CD4-positive, CD25-positive, alpha-beta regulatory T cell (primary cell): ENCODE measurements at places on chromosomes 11 and 22. TPM values are rescaled to one million over a fixed set of nuclear protein-coding genes. Genes with fewer than 3 reads are reported as not detected.
A peak's percentile ranks its signal among the peaks of the same experiment; 100 is the strongest.

DNA sequence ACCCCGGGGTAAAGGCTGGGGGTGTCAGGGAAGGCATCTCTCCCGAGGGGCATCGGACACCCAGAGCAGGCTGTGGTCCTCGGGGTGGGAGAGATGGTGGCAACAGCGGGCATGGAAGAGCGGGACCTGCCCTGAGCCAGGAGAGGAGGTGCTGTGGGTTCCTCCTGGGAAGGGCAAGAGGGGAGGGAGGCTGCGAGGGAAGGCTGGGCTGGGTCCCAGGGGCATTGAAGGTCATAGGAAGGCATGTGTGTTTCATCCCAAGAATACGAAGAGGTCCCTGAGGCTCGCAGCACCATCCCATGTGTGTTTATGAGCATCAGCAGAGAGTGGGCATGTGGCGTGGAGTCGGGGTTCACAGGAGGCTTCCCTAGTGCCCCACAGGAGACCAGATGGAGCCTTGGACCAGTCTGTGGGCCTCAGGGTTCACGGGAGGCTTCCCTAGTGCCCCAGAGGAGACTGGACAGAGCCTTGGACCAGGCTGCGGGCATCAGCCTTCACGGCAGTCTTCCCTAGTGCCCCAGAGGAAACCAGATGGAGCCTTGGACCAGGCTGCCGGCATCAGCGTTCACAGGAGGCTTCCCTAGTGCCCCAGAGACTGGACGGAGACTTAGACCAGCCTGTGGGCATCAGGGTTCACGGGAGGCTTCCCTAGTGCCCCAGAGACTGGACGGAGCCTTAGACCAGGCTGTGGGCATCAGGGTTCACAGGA is 420.6 kb downstream of the BRD1 start:
- H3K27ac ChIP-seq = no peak overlapping the region
- H3K36me3 ChIP-seq = no peaks in the 10 kb centered on the region
- no peak for DNase-seq
- H3K4me1 ChIP-seq = no peaks in the 10 kb centered on the region

GRCh38 chr11:61446211-61446651 is 16.3 kb downstream of the SDHAF2 start:
- no peaks in the 10 kb centered on the region for H3K27me3 ChIP-seq
- peaks cover 71% of the 10 kb centered on the region for H3K36me3 ChIP-seq
- no peak overlapping the region for H3K4me3 ChIP-seq
- DNase-seq = peak; percentile 35
- no peaks in the 10 kb centered on the region for H3K4me1 ChIP-seq

DNA sequence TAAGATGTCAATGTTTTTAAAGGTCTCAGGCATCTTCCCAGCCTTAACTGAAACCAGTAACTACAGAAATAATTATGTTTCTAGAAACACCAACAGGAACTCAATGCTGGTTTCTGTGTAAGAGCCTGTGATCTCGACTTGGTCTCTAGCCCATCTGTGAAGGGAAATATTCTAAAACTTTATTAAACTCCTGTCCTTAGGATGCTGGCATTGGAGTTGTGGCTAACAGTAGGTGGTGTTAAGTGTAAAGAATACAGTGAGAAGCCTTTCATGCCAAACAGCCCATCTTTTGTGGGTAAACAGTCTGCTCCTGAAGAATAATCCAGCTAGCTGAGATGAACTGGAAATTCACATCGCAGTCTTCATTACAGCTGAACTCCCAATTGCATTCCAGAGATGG is 133.2 kb downstream of the ADAMTS15 start:
- no peak for DNase-seq
- H3K27me3 ChIP-seq = no peaks in the 10 kb centered on the region
- no peak overlapping the region for H3K27ac ChIP-seq
- H3K4me3 ChIP-seq = no peak overlapping the region

DNA sequence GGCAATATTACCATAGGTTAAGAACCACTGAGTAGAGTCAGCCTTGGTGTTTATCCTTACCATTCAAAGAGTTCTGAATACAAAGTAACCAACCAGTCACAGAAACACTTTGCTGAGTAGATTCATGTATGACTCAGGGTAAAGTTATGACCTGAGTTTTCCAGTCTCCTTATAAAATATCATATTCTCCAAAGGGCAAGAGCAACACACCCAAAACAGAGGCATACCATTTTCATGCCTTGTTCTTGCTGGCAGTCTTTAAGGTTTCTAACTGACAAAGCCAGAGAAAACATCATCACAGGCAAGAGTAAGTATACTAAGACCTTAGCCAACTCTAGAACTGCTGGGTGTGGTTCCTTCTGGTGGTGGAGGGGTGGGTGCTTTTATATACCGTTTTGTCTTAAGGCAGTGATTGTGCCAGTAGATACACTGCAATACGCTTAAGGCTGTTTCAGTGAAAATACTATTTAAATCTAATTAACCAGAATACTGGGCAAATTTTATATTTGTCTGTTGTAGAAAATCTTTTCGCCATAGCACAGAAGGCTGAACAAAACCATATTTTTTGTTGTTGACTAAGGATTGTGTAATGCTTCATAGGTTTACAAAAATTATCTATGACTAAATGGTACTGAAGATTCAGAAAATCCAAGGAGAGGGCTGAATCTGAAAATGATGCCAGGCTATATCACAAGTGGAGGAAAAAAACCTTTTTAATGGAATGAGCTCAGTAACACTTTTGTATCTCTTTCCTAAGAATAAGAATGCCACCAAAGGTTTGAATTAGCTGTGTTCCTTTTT is 3.0 kb downstream of the ATL3 start:
- peaks cover 21% of the 10 kb centered on the region for H3K4me1 ChIP-seq
- no peaks in the 10 kb centered on the region for H3K27me3 ChIP-seq
- H3K27ac ChIP-seq = no peak overlapping the region
- H3K36me3 ChIP-seq = no peaks in the 10 kb centered on the region

GRCh38 chr11:292211-293121 is 3.5 kb downstream of the PGGHG start:
- H3K27ac ChIP-seq = no peak overlapping the region
- H3K36me3 ChIP-seq = no peaks in the 10 kb centered on the region
- H3K27me3 ChIP-seq = no peaks in the 10 kb centered on the region
- no peak overlapping the region for H3K4me3 ChIP-seq
- no peak for DNase-seq

DNA sequence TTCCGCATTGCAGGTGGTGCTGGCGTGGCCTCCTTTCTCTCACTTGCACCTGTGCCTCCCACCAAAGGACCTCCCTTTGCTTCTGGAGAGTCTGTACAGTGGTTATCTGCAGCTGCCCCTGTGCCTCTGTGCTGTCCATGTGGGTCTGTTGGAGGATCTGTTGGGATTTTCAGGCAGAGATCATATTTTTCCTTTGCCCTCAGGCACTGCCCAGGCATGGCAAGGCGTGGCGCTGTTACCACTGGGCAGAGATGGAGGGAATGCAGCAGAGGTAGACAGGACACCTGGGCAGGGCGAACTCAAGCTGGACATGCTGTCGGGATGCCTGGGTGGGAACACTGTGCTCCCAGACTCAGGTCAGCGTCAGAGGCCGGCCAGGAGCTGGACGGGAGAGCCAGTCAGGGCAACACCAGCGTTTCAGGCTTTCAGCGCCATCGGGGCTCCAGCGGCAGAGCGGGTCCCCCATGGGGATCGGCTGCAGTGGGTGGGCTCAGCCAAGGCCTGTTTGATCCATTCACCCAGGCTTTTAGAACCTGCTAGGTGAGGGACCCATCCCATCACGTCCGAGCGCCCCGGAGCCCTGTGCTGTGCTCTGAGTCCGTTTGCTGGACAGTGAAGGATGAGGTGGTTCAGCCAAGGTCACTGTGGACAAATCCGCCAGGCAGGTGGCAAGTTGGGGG is 718.9 kb downstream of the BRD1 start:
- H3K27ac ChIP-seq = no peak overlapping the region
- DNase-seq = no peak
- no peaks in the 10 kb centered on the region for H3K4me1 ChIP-seq
- H3K36me3 ChIP-seq = no peaks in the 10 kb centered on the region

DNA sequence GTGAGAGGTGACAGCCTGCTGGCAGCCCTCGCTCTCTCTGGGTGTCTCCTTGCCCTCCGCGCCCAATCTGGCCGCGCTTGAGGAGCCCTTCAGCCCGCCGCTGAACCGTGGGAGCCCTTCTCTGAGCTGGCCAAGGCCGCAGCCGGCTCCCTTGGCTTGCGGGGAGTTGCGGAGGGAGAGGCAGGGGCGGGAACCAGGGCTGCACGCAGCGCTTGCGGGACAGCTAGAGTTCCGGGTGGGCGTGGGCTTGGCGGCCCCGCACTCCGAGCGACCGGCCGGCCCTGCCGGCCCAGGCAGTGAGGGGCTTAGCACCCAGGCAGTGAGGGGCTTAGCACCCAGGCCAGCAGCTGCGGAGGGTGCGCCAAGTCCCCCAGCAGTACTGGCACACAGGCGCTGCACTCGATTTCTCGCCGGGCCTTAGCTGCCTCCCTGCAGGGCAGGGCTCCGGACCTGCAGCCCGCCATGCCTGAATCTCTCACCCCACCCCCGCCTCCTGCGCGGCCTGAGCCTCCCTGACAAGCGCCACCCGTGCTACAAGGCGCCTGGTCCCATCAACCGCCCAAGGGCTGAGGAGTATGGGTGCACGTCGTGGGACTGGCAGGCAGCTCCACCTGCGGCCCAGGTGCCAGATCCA is 1526.1 kb downstream of the FAM181B start:
- H3K4me3 ChIP-seq = no peak overlapping the region
- H3K36me3 ChIP-seq = no peaks in the 10 kb centered on the region
- DNase-seq = no peak
- H3K4me1 ChIP-seq = no peaks in the 10 kb centered on the region

DNA sequence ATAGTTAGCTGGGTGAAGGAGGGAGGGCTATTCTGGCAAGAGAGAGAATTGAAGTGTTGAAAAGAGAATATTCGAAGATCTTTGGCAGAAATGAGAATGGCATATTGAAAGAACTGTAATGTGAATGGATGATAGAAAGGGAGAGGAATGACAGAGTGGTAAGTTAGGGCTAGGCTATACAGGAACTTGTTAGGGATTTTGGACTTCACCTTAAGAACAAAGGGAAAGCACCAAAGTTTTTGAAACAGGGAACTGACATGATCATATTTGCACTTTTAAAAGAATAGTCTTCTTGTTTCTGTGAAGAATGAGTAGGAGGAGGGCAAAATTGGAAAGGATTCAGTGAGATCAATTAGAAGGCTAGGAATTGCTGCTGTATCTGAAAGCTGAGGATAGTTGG is 119.3 kb downstream of the METTL15 start:
- H3K4me3 ChIP-seq = no peak overlapping the region
- no peak overlapping the region for H3K27ac ChIP-seq
- DNase-seq = no peak
- H3K4me1 ChIP-seq = no peaks in the 10 kb centered on the region
- H3K27me3 ChIP-seq = no peaks in the 10 kb centered on the region

DNA sequence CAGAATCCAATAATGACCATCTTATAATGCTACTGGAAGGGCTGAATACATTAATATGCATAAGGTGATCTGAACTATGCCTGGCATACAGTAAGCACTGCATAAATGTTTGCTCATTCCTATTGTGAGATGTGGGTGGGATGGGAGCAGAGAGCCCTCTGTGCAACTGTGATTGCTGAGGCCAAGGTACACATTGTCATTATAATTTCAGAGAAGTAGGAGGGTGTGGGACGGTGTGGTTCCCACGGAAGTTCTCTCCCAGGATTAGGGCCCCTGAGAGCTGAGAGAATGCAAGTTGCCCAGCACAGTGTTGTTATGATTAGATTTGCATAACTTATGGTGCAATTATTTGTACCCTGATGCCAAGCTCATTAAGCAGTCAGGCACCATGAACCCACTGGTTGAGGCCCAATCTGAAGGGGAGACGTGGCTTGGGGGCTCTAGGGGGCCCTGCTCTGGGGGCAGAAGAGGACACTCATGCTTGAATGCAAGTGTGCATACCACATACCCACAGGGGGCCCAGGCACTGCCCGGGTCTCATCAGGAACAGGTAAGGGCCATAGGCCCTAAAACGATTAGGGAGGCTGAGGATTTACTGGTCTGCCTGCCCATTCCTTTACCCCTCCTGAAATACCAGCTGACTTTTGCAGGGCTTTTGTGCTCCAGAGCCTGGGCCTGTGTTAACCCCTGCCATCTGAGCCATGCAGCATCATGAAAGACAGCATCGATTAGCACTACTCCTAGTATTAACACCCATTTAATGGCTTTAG is 72.8 kb downstream of the THAP12 start:
- no peak overlapping the region for H3K27ac ChIP-seq
- no peak for DNase-seq
- H3K4me1 ChIP-seq = no peaks in the 10 kb centered on the region
- no peaks in the 10 kb centered on the region for H3K27me3 ChIP-seq
- no peak overlapping the region for H3K4me3 ChIP-seq
- H3K36me3 ChIP-seq = no peaks in the 10 kb centered on the region

- no peak overlapping the region for H3K27ac ChIP-seq
- H3K36me3 ChIP-seq = no peaks in the 10 kb centered on the region
- DNase-seq = no peak
- no peak overlapping the region for H3K4me3 ChIP-seq
Measured at GRCh38 chr11:15772547-15772946, 583.8 kb downstream of the SOX6 start.

DNA sequence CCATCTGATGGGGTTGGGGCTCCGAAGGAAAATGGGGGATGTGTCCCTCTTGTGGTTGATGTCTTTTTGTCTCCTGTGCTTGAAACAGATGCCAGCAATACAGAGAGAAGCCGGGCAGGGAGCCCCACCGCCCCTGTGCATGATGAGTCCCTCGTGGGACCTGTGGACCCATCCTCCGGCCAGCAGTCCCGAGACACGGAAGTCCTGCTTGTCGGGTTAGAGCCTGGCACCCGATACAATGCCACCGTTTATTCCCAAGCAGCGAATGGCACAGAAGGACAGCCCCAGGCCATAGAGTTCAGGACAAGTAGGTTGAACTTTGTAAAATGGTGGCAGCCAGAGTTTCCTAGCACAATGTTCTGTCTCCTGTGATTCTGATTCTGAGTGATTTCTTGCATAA is 91.7 kb upstream of the OR4B1 start:
- DNase-seq = no peak
- peaks cover 95% of the 10 kb centered on the region for H3K36me3 ChIP-seq
- no peak overlapping the region for H3K27ac ChIP-seq
- no peaks in the 10 kb centered on the region for H3K27me3 ChIP-seq
- no peaks in the 10 kb centered on the region for H3K4me1 ChIP-seq

DNA sequence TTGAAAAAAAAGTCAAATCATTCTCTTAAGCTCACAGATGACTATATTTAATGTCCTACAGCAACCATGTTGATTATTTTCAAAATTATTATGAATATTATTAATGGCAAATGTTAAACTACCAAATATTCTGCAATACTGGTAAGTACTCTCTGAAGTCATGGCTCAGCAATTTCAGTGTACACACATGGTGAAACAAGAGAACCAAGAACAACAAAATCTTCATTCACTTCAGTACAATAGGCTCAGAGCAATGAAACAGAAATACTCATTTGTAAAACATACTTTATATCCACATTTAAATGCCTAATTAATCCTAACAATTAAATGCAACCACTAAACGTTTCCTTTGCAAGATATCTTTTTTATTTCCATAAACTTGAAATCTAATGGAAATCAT is 347.2 kb downstream of the TTC28 start:
- peaks cover 3% of the 10 kb centered on the region for H3K27me3 ChIP-seq
- no peak for DNase-seq

GRCh38 chr11:122050021-122050690 is 65.9 kb downstream of the BLID start:
- no peaks in the 10 kb centered on the region for H3K27me3 ChIP-seq
- no peak overlapping the region for H3K4me3 ChIP-seq
- no peaks in the 10 kb centered on the region for H3K4me1 ChIP-seq
- DNase-seq = no peak
- no peaks in the 10 kb centered on the region for H3K36me3 ChIP-seq
- no peak overlapping the region for H3K27ac ChIP-seq

- no peak overlapping the region for H3K27ac ChIP-seq
- DNase-seq = no peak
Measured at GRCh38 chr11:60960405-60960804, 8.4 kb upstream of the SLC15A3 start.

NOX4 gene
- total RNA-seq = not detected

ELMOD1 gene
- not detected for total RNA-seq

DDI1 gene
- not detected for total RNA-seq

HEPHL1 gene
- not detected for total RNA-seq

MS4A4E gene
- 1.0 TPM for total RNA-seq

CTSW gene
- total RNA-seq = 12.4 TPM

NRIP3 gene
- total RNA-seq = 3.4 TPM
